Left lung (tissue), 14 donors: ENCODE measurements at places on chromosomes 5 and 9. TPM values are rescaled to one million over a fixed set of nuclear protein-coding genes. Genes with fewer than 3 reads are reported as not detected.

- H3K36me3 ChIP-seq = no peaks in the 10 kb centered on the region
- peaks cover 6% of the 10 kb centered on the region for H3K4me1 ChIP-seq
- H3K4me3 ChIP-seq = no peak overlapping the region
- DNase-seq = no peak
- H3K27me3 ChIP-seq = no peaks in the 10 kb centered on the region
Measured at GRCh38 chr9:113898151-113898550, 22.0 kb downstream of the ZNF618 start.

DNA sequence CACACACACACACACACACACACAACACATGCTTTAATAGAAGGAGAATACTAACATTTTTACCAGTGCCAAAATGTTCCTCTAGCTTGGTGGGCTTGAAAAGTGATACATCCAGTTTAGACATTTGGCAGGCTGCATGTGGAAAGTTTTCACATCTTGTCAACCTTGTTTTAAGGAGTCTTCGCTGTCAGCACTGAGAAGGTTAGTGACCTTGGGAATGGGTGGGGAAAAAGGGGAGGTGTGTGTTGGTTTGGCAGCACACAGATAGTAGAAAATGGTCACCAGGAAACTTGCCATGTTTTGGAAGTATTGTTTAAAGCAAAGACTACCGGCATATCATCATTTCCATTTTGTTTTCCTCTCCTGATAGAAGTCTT lies 346.5 kb upstream of the ADAMTSL1 start:
- no peaks in the 10 kb centered on the region for H3K27me3 ChIP-seq
- no peak overlapping the region for H3K4me3 ChIP-seq
- H3K27ac ChIP-seq = no peak overlapping the region
- H3K4me1 ChIP-seq = no peaks in the 10 kb centered on the region
- H3K36me3 ChIP-seq = no peaks in the 10 kb centered on the region

GRCh38 chr5:172854451-172854871 lies 20.4 kb downstream of the ERGIC1 start:
- H3K36me3 ChIP-seq = no peaks in the 10 kb centered on the region
- H3K4me3 ChIP-seq = no peak overlapping the region
- H3K27me3 ChIP-seq = no peaks in the 10 kb centered on the region
- peak overlapping the region; percentile 63 for H3K27ac ChIP-seq
- H3K4me1 ChIP-seq = peaks cover 30% of the 10 kb centered on the region

- H3K4me1 ChIP-seq = no peaks in the 10 kb centered on the region
- H3K36me3 ChIP-seq = no peaks in the 10 kb centered on the region
- no peaks in the 10 kb centered on the region for H3K27me3 ChIP-seq
- H3K4me3 ChIP-seq = no peak overlapping the region
Measured at GRCh38 chr5:107794741-107795140, 124.0 kb upstream of the EFNA5 start.

- DNase-seq = no peak
- H3K27me3 ChIP-seq = no peaks in the 10 kb centered on the region
- H3K27ac ChIP-seq = no peak overlapping the region
- no peaks in the 10 kb centered on the region for H3K4me1 ChIP-seq
Measured at GRCh38 chr9:132094314-132094791, 14.7 kb upstream of the MED27 start.

- no peak for DNase-seq
- H3K27ac ChIP-seq = no peak overlapping the region
- no peaks in the 10 kb centered on the region for H3K36me3 ChIP-seq
- no peaks in the 10 kb centered on the region for H3K27me3 ChIP-seq
- H3K4me3 ChIP-seq = no peak overlapping the region
Measured at GRCh38 chr5:155686131-155686530, 640.8 kb upstream of the SGCD start.

DNA sequence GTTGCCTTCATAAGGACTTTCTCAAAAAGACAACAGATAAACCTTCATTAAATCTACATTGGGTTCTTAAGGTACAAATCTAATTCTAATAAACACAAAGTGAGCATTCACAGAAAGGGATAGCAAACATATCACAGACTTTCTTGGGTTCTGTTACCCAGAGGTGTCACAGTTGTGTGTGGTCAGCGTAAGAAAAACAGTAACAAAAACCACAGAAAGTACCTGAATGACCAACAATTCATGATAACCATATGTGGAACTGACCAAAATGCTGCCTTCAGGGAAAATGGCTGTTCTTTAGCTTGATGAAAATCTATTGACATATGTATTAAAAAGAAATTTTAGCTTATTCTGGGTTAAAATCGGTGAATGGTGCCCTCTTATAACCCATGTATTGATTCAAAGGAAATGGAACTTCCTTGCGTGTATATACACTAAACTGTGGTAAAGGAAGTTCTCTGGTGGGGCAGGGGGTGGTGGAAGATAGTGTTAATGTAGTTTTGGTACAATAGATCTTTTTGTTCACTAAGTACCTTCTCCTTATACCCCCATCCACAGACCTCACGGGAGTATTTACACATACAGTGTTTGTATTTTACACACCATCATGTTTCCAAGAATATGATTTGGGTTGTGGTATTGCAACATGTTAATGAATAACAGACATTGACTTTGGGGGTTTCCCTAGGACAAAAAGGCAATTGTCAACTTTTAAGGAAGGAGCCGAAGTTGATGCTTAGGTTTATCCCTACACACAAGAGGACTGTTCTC lies 152.5 kb downstream of the APBA1 start:
- no peaks in the 10 kb centered on the region for H3K4me1 ChIP-seq
- no peak overlapping the region for H3K27ac ChIP-seq
- H3K4me3 ChIP-seq = no peak overlapping the region
- DNase-seq = no peak
- H3K27me3 ChIP-seq = no peaks in the 10 kb centered on the region
- no peaks in the 10 kb centered on the region for H3K36me3 ChIP-seq

DNA sequence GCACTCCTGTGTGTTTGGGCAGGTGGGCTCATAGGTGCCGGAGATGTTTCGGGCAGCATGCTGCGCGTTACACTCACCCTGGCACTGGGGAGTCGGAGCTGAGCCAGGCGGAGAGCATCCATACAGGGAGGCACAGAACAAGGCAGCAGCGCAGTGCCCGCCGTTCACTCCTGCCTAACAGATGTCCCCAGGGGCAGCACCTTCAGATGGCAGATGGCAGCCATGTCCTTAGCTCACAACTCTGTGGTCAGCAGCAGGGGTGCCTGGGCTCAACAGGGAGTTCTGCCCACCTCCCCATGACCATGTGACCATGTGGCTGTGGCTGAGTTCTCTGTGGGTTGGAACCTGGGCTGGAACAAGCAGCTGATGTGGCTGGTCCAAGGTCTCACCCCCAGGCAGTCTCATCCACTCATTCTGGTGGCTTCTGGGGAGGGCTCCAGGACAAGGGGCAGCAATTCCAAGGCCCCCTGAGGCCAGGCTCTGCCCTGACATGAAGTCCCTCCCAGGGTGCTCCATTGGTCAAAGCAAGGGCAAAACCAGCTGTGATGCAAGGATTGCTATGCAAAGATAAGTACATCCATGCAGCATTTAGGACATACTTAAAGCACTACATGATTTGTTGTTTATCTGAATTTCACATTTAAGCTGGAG lies 64.2 kb downstream of the MRPL36 start:
- no peaks in the 10 kb centered on the region for H3K36me3 ChIP-seq
- no peak overlapping the region for H3K27ac ChIP-seq
- H3K27me3 ChIP-seq = peaks cover 35% of the 10 kb centered on the region
- H3K4me3 ChIP-seq = no peak overlapping the region
- no peaks in the 10 kb centered on the region for H3K4me1 ChIP-seq

DNA sequence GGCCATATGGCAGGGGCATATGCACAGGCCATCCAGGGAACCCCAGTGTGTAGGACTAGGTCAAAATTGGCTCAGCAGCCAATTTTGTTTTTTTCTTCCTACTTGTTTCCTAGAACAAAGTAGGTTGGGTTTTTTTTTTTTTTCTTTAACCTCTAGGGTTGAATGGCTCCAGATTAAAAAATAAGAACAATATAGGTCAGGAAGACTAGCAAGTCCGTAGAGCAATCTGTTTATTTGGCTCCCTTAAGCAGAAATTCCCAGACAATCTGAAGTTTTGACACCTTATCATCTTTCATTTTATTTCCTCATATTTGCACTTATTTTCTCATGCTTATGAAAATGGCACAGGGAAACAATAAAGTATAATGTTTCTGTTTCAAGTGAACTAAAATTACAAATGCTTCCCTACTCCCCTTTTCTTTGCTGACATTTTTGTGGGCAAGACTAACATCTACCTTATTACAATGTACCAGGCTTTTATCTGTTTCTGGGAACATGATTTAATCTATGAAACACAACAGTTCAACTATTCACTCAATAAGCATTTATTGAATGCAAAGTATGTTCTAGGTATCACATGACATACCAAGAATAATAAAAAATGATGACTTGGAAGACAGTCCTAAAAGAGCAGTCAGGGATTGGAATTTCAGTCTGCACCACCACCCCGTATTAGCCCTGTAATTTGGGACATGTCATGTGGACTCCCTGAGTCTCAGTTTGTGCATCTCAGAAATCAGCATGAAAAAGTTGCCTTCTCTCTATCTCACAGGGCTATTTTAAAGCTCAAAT lies 30.5 kb downstream of the TLR4 start:
- no peaks in the 10 kb centered on the region for H3K4me1 ChIP-seq
- no peak for DNase-seq
- H3K27ac ChIP-seq = no peak overlapping the region
- no peaks in the 10 kb centered on the region for H3K27me3 ChIP-seq

- DNase-seq = no peak
- no peak overlapping the region for H3K27ac ChIP-seq
- H3K4me3 ChIP-seq = no peak overlapping the region
- no peaks in the 10 kb centered on the region for H3K36me3 ChIP-seq
- H3K27me3 ChIP-seq = no peaks in the 10 kb centered on the region
Measured at GRCh38 chr9:21513431-21513830, 31.3 kb upstream of the IFNE start.

GRCh38 chr5:80884086-80884813 lies 75.9 kb upstream of the RASGRF2 start:
- H3K27ac ChIP-seq = no peak overlapping the region
- H3K4me3 ChIP-seq = no peak overlapping the region
- H3K36me3 ChIP-seq = no peaks in the 10 kb centered on the region
- DNase-seq = no peak
- H3K27me3 ChIP-seq = no peaks in the 10 kb centered on the region

DNA sequence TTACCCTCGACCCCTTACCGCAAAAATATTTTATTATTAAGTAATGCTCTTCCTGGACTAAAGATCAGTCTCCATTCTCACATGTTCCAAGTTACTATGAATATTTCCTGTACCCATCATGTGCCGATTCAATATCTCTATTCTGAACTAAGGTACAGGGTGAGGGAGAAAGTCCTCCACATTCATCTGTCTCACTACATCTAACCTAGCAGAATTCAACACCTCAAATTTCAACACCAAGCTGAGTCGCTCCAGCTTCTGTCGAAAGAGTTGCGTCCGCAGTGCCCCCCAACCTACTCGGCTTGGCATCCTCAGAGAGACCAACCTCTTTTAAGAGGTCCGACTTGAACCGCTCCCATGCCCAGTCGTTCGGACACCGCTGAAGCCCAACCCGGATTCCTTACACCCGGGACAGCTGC lies 1.0 kb downstream of the CERT1 start:
- no peaks in the 10 kb centered on the region for H3K36me3 ChIP-seq
- DNase-seq = peak; percentile 36
- H3K27ac ChIP-seq = peak overlapping the region; percentile 96
- H3K4me3 ChIP-seq = peak overlapping the region; percentile 75

DNA sequence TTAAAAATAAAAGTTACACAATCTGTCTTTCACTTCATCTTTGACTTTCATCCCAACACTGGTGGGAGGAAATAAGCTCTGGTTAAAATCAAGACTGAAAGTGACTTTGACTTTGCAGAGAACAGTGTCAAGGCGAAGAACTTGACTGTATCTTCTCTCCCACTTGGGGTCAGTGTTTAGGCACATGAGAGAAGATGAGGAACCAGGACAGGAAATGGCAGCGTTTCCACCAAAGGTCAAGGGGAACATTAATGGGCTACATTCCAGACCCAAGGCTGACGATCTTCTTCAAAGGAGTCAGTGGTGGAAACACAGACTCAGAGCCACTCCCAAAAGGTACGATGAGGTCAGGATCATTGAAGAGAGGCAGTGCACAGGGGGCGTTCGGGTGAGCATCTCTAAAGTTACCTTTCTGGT lies 409.5 kb downstream of the ARHGEF28 start:
- peak; percentile 59 for DNase-seq
- peaks cover 5% of the 10 kb centered on the region for H3K4me1 ChIP-seq
- H3K4me3 ChIP-seq = no peak overlapping the region
- H3K27ac ChIP-seq = no peak overlapping the region
- H3K27me3 ChIP-seq = no peaks in the 10 kb centered on the region

DNA sequence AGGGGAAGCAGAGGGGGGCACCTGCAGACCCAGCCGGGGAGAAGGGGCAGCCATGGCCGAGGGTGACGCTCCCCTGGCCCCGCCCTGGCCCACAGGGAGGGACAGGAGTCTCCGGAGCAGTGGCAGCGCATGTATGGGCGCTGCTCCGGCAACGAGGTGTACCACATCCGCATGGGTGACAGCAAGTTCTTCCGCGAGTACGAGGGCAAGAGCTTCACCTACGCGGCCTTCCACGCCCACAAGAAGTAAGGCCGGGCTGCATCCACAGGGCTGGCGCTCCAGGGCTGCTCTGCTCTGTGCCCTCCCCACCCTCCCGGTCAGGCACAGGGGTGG lies 68.2 kb downstream of the KCNT1 start:
- H3K4me1 ChIP-seq = no peaks in the 10 kb centered on the region
- no peaks in the 10 kb centered on the region for H3K27me3 ChIP-seq
- H3K27ac ChIP-seq = no peak overlapping the region
- no peak overlapping the region for H3K4me3 ChIP-seq

DNA sequence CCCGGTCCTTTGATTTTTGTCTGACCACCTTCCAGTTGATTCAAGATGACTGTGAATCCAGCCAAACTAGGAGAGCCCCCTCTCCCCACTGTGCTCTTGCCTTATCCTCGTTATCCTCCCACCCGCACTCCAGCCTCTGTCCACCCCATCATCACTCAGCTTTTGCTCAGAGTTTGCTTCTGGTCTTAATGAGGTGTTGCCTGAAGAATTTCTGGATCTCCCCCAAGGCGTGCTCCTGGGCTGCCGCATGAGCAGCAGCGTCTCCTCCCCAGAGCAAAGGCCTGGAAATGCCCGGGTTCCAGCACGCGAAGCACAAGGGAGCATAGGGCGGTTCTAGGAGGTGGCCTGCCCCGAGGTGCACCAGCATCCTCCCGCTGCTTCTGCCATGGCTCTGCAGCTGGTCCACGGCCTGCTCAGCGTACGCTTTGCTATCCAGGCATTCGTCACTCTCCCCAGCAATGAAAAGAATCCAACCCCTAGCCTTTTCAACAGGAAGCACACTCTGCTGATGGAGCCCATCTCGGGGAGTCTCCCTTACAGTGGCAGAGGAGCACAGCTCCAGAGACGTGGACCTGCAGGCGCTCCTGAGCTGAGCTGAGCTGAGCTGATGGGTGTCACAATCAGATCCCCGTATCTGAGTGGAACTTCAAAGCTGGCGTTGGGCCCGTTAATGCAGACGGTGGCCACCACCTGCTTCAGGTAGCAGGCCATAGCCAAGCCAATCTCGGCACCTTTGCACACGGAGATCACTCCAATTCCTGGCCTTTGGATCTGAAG lies 50.7 kb downstream of the BAAT start:
- no peak overlapping the region for H3K4me3 ChIP-seq
- no peaks in the 10 kb centered on the region for H3K4me1 ChIP-seq
- H3K36me3 ChIP-seq = no peaks in the 10 kb centered on the region
- no peak for DNase-seq

GRCh38 chr9:24036459-24036858 lies 210.4 kb upstream of the ELAVL2 start:
- no peaks in the 10 kb centered on the region for H3K4me1 ChIP-seq
- H3K36me3 ChIP-seq = no peaks in the 10 kb centered on the region
- no peak overlapping the region for H3K27ac ChIP-seq
- no peaks in the 10 kb centered on the region for H3K27me3 ChIP-seq
- DNase-seq = no peak

The SHLD3 gene
- 4.1 TPM for total RNA-seq

The SET gene
- total RNA-seq = 294 TPM

The C8G gene
- 1.2 TPM for total RNA-seq

The ZDHHC11 gene
- 34.9 TPM for total RNA-seq

The STK32A gene
- 22.5 TPM for total RNA-seq

The C5orf52 gene
- total RNA-seq = not detected

The ORM2 gene
- 3.4 TPM for total RNA-seq
